ENCODE measurements at places on chromosomes 7 and 10.

DNA sequence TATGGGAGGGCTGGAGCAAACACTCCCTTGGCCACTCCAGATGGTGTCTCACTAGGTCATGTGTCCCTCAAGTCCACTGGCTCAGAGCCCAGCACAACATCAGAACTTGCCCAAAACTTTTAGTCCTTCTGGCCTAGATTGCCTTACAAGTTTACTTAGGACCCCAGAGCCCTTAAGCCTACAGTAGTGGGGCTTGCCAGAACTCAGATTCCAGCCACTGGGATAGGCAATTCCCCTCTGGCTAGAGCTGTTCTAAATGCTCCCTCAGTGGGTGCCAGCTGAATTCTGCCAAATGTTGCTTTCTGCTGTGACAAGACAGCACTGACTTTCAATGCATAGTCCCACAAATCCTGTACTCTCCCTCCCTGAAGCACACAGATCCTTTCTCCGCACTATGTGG, 331.1 kb downstream of the HTR7 start:
- DNase-seq, result no peak

- DNase-seq, result peak; percentile 88
Measured at GRCh38 chr10:95864906-95865813, 42.6 kb upstream of the CC2D2B start.

DNA sequence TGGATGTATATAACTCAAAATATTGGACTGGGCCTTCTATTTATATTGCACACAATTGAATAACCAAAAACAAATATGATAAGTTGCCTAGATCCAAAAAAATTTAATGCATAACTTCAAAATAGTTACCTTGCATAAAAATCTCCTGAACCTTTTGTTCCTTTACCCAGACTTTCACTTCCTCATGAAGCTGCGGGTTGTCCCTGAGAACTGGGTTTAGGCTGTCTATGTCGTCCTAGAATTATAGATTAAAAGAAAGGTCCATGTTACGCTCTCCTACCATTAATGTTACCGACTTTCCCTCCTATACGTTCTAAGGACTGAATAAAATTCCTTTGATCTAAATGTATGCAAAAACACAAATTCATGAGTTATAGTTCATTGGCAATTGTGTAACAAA, 86.6 kb downstream of the NRBF2 start:
- DNase-seq, result no peak

DNA sequence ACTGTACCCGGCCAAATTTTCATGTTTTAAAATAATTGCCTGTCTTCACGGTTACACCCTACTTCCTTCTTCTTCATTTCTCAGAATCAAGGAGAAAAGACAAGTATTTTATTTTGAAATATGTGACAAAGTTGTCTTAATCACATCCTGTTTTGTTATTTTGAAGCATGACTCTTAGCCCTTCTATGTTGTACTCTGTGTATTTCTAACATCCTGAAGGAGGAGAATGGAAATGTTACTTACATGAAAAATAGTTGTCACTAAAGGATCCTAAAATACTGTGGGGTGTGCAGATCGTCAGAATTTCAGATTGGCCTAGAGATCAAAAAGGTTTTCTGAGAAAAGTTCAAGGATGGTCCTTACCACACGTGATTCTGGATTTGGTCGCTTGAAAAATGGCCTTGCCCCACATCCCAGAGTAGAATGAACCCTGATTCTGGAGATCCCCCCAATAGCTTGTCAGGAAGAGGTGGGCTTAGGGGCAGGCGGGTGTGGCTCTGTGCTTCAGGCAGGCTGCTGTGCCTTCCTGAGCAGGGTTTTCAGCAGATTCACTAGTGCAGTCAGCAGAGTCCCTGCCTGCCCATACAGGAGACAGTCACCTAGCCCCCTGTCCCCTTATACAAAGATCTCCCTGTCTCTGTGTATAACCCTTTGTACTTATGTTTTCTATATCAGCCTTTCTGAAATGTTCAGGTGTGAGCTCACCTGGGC, 8.6 kb downstream of the UPP1 start:
- no peak for DNase-seq

DNA sequence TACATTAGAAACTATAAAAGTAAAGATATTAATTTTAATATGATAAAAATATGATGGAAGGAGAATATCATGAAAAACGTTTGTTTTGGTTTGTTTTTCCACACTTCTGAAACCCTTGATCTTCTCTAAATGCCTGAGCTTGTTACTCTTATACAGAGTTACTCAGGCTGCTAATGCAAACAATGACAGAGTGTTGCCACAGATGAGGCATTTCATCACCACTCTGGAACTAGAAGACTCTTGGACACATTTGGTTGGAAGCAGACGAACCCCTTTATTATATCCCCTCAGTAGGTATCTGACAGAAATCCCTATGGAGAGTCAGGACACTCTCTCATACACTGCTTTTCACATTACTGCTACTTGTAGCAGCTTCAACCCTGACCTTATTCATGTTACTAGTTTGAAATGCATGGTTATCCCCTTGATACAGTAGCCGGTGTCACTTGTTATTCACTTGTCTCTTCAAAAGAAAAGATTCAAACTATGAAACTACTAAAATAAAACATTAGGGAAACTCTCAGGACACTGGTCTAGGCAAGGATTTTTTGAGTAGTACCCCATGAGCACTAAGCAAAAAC, 66.9 kb downstream of the SEMA3C start:
- peak; percentile 32 for DNase-seq

DNA sequence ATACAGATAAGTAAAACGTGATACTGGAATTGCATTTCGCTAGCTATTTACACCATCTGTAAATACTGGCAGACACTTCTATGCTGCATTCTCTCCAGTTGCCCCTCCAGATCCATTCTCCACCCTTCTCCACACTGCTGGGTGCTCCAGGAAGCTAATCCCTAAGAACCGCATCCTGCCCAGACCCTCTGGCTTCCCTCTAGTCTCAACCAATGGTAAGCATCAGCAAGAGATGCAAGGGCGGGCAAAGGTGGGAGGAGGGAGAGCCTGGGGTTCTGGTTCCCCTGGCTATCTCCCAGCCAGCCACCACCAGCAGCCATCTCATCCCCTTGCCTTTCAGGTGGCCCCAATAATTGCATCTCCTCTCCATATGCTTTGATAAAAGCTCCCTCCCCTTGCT, 84.4 kb downstream of the AMPH start:
- no peak for DNase-seq

GRCh38 chr7:1985936-1986335, 246.8 kb downstream of the MAD1L1 start:
- DNase-seq, result no peak

GRCh38 chr7:121992068-121992467, 119.1 kb downstream of the PTPRZ1 start:
- no peak for DNase-seq

DNA sequence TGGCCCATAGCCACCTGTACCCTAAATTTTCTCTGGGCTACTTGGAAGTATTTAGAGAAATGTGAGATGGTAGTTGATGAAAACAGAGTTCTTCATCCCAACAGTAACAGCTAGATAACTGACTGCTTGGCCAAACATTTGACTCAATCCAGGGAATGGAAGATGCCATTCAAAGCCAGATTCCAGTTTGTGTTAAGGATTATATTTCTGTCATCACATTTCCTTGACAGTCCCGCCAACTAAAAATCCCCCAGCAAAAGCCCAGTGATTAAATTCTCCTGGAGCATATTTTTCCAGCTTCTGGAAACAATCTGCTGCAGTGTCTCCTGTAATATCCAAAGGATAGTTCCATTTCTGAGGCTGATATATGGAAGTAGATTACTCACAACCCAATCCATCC, 45.4 kb upstream of the PTN start:
- no peak for DNase-seq

- DNase-seq, result no peak
Measured at GRCh38 chr10:121600611-121601010, 2.4 kb upstream of the FGFR2 start.

GRCh38 chr10:25745976-25746375, 188.1 kb upstream of the MYO3A start:
- DNase-seq, result no peak

DNA sequence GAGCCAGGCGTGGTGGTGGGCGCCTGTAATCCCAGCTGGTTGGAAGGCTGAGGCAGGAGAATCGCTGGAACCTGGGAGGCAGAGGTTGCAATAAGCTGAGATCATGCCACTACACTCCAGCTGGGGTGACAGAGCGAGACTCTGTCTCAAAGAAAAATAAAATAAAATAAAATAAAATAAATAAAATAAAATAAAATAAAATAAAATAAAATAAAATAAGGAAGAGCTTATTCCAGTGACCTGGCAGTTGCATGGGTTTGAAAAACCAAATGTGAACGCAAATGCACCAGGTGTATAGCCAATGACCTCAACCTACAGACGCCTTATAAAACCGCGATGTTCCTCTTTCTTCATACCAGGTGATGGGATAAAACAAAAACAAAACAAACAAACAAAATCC, 995.7 kb downstream of the TYW1 start:
- DNase-seq, result no peak

DNA sequence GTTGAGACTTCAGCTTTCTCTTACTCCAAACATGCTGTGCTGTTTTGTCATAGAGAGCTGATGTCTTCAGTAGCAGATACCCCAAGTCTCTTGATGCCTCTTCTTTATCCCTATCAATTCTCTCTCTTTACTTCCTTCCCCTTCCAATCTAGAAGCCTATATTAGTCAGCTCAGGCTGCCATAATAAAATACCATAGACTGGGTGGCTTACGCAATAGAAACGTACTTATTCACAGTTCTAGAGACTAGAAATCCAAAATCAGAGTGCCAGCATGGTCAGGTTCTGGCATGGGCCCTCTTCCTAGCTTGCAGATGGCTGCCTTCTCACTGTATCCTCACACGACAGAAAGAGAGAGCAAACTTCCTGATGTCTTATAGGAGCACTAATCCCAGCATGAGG, 9.0 kb upstream of the GARS1 start:
- DNase-seq, result peak; percentile 25

GRCh38 chr7:90594751-90595317, 1.3 kb upstream of the CDK14 start:
- DNase-seq, result peak; percentile 85

- no peak for DNase-seq
Measured at GRCh38 chr10:78597796-78598555, 470.8 kb upstream of the ZMIZ1 start.

DNA sequence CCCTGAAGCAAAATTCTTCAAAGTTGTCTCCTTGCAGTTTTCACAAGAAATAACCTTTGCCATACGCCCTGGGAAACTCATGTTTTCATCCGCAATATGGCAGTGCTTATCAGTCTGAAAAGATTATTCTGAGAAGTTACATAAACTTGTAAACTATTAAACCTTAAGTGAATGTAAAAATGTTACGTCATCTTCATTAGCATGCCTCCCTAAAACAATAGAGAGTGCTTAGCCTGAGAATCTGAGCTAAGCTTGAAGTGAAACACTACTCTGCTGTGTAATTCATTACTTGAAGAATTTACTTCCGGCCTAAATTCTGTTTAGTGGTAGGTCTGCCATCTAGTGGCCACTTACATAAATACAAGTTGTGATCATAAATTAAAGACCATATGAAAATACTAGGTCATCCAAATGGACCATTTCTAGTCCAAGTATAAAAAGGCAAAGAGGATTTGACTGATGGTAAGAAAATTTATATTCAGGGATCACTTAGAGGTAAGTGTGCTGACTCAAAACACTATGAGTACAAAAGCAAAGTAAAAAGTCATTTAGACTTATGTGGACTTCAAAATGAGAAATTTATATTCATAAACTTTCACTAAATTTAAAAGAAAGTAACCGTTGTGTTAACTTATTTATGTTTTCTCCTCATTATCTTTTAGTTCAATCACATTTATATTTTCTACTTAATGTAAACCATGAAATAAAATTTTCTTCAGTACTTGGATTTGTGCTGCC, 745.1 kb upstream of the LRRTM3 start:
- peak; percentile 76 for DNase-seq

GRCh38 chr7:28646376-28647075, 234.2 kb downstream of the CREB5 start:
- DNase-seq, result no peak

DNA sequence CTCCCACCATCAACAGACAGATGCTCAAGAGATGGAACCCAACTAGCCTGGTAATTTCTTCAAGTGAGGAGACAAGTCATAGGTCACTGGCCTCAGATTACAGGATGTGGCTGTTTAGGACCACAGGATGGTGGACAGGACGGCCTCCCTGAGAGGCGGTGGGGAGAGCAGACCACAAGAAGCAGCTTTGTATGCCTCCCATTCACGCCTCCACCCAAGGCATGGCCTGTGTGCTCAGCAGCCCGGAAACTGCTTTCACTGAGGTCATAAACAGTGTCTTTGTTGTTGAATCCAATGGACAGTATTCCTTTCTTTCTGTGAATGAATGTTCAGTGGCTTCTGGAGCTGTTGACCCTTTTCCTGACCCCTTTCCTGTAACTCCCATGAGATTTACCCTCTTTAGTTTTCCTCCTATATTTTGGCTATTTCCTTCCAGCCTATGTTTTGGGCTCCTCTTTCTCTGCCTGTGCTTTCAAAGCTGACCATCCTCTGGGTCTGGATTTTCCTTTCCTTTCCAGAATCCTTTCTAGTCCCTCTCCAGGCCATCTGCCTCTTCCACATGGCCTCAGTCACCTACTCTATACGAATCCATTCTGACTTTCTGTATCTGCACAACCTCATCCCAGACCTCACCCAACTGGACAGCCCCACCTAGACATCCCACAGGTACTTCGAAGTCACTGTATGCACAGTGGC, 32.4 kb upstream of the INPP5F start:
- DNase-seq, result no peak

All from cardiac fibroblast (primary cell).